Activated CD8-positive, alpha-beta memory T cell treated with anti-CD3 and anti-CD28 coated beads for 1 hour (primary cell): ENCODE measurements at places on chromosomes 7 and 10.

- DNase-seq: no peak
Measured at GRCh38 chr7:5314864-5315263, 32.1 kb downstream of the SLC29A4 start.

DNA sequence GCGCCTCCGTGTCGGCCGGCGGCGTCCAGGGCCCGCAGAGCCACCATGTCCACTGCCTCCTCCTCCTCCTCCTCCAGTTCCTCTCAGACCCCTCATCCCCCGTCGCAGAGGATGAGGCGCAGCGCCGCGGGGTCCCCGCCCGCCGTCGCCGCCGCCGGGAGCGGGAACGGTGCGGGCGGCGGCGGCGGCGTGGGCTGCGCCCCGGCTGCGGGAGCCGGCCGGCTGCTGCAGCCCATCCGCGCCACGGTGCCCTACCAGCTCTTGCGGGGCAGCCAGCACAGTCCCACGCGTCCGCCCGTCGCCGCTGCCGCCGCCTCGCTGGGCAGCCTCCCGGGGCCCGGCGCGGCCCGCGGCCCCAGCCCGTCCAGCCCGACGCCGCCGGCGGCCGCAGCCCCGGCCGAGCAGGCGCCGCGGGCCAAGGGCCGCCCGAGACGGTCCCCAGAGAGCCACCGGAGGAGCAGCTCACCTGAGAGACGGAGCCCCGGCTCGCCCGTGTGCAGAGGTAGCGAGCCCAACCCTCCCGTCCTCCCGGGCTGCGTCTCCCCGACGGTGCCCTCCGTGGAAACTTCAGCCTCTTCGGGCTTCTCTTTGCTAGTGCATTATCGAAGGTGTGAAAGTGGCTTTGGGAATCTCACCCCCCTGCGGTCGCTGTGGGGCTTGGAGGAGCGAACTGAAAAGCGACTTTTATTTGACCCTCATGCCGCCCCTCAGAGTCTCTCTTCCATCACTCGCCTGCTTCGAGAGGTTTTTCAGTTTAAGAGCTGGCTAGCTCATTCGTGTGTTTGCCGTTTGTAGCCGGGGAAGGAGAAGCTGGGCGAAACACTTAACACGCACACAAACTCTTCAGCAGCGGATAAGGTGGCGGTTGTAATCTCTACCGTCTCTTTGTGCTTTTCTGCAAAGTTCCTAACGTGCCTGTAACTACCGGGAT is 975 bp downstream of the GLCCI1 start:
- peak; percentile 28 for DNase-seq

DNA sequence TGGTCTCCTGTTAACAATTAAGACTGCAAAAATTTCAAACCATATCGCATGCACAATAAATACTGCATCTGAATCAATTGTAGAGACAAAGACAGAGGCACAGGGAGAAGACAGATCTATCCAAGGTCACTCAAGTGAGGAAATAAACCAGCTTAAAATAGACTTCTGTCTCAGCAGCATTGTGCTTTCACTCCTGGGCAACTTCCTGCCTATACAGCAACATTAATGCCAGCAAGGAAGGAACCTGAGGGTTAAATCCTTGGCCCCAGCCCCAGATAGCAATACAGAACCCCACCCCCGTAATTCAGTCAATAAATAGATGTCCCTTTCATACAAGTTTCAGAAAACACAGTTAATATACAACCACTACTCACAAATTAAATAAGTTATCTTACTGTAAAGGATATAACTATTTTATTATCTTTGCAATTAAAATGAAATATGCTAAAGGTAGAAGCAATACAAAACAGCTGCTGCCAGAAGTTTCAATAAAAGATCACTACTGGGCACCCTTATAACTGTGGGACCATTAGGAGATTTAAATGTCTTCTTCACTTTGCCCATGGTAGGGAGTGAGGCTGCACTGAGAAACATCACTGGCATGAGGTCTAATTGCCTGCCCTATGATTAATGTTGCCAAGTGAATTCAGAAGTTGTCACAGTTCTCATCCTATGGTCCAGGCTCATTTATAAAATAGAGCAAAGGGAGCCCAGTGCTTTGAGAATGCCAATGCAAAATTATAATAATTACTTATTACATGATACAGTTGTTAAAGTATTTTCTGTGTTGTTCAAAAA is 49.4 kb downstream of the CAV1 start:
- no peak for DNase-seq

GRCh38 chr10:61112771-61113170 is 168.8 kb upstream of the RHOBTB1 start:
- no peak for DNase-seq

DNA sequence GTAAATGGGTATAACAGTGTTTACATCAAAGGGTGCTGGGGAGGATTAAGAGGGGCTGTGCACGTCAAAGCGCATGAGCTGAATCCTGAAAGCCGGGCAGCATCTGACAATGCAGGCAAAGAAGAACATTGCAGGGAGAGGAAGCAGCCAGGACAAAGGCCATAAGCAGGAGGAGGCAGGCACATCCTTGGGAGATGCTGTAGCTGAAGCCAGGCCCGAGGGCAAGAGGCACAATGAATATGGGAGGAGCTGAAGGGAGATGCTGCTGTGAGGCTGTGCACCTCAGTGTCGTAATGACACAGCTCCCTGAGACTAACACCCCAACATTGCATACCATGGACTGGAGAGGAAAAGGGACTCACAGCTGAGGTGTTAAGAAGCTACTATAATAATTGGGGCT is 129.2 kb downstream of the BTAF1 start:
- no peak for DNase-seq

GRCh38 chr10:50648089-50648934 is 24.6 kb upstream of the SGMS1 start:
- DNase-seq: no peak

GRCh38 chr7:114889646-114890285 is 32.1 kb upstream of the MDFIC start:
- DNase-seq: no peak

DNA sequence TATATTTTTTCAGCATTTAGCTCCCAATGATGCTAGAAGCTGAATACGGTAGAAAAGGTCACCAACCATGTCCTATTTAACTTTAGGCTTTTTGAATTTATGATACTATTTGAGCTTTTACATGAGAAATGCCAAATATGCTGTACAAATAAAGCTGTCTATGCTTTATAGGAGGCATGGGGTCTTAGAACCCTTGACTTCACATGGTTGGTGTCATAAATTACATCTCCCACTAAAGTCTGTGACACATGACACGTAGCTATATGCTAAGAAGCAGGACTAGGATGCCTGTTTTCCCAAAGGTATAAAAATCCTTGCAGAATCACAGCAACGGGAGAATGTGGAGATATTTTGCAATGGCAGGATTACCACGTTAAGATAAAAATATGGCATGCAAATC is 960.4 kb downstream of the PCDH15 start:
- DNase-seq: no peak

GRCh38 chr10:28677888-28678686 is 766 bp downstream of the BAMBI start:
- DNase-seq: no peak

GRCh38 chr7:93036807-93037206 is 81.0 kb downstream of the SAMD9 start:
- DNase-seq: no peak

DNA sequence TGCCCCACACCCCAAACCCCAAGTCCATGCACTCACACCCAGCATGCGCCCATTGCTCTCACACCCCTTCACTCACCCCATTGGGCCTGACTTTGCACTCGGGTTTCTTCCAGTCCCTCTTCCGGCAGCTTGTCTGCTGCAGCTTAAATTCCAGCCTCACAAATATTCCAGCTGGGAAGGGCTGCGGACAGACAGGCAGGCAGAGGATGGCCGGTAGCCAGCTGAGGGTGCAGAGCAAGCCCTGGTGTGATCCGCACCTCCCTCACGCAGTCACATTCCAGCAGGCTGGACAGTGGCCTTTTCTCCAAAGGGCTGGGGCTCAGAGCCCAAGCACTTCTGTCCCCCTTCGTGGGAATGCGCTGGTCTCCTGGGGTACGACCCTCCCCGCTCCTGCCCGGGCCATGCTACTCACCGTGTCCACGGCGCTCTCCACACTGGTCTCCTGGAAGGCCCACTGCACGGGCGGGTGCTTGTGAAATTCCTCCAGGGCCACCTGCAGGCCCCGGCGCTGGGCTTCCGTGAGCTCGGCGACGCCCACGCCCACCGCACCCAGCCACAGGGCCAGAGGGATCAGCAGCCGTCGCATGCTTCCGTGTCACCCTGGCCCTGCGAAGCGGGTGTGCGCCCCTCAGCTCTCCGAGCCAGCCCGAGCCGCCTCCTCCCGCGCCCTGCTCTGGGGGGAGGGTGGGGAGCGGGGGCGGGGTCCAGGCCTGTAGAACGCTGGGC is 1.2 kb downstream of the RARRES2 start:
- no peak for DNase-seq

GRCh38 chr7:112579388-112579787 is 98.6 kb downstream of the LSMEM1 start:
- no peak for DNase-seq

- no peak for DNase-seq
Measured at GRCh38 chr7:71661671-71662224, 529.8 kb downstream of the GALNT17 start.

GRCh38 chr10:95487994-95488393 is 73.2 kb downstream of the SORBS1 start:
- no peak for DNase-seq

DNA sequence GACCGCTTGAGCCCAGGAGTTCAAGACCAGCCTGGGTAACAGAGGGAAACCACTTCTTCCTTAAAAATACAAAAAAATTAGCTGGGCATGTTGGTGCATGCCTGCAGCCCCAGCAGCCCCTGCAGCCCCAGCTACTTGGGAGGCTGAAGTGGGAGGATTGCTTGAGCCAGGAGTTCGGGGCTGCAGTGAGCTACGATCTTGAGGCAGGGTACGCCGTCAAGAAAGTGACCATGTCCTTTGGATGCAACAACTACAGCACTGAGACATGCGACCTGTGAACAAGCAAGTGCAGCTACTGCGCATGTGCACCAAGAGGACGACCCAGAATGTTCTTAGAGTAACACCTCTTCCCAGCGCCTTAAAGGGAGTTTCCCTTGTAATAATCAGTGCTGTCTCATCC is 66.6 kb upstream of the ZNF479 start:
- DNase-seq: no peak

GRCh38 chr10:83083831-83084230 is 1055.5 kb upstream of the GHITM start:
- DNase-seq: no peak

GRCh38 chr10:129445436-129446182 is 21.4 kb upstream of the MGMT start:
- DNase-seq: no peak

GRCh38 chr10:4831091-4831490 is 5.1 kb downstream of the AKR1E2 start:
- DNase-seq: no peak

DNA sequence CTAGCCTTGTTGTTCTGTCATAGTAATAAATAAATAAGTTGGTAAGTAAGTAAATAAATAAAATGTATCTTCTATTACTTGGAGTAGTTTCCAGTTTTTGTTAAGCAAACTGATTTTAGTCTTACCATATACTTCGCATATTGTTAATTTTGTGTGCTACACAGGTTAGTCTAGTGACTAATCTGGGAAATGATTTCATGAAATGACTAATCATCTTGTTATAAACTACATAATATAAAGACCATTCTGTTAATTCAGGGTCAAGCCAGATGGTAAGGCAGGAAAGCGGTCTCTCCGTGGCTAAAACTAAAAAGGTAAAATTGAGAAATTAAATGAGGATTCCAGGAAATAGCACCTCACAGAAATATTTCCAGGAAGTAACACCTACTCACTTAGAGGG is 58.5 kb upstream of the FOXP2 start:
- DNase-seq: no peak

DNA sequence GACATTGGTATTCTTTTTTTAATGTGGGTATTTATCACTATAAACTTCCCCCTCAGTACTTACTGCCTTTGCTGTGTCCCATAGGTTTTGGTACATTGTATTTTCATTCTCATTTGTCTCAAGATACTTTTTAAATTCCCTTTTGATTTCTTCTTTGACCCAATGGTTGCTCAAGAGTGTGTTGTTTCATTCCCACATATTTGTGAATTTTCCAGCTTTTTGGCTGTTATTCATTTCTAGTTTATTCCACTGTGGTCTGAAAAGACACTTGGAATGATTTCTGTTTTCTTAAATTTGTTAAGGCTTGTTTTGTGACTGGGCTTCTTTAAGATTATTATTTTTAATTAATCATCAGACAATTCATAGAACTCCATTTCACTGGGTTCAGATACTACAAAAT is 105.0 kb downstream of the EPC1 start:
- no peak for DNase-seq

GRCh38 chr7:2980401-2981102 is 63.1 kb downstream of the CARD11 start:
- DNase-seq: no peak

- no peak for DNase-seq
Measured at GRCh38 chr10:73449113-73449512, 15.8 kb upstream of the MSS51 start.

DNA sequence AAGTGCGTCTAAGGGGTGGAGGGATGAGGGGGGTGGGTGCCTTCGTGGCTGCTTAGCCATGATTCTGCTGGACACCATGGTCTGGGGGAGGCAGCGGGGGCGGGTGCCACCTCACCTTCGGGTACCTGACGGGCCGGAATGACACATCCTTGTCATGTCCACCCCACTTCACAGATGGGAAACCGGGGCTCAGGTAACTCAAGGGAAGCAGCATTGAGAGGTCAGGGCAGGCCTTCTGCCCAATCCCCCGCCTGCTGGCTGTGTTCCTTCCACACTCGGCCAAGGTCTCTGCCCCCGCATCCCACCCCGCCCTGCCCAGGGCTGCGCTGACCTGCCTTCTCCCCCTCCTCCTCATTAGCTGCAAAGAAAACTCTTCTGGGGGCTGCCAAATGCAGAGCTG is 598.0 kb downstream of the PTPRN2 start:
- no peak for DNase-seq

GRCh38 chr7:28748346-28748745 is 209.8 kb downstream of the TRIL start:
- DNase-seq: no peak

DNA sequence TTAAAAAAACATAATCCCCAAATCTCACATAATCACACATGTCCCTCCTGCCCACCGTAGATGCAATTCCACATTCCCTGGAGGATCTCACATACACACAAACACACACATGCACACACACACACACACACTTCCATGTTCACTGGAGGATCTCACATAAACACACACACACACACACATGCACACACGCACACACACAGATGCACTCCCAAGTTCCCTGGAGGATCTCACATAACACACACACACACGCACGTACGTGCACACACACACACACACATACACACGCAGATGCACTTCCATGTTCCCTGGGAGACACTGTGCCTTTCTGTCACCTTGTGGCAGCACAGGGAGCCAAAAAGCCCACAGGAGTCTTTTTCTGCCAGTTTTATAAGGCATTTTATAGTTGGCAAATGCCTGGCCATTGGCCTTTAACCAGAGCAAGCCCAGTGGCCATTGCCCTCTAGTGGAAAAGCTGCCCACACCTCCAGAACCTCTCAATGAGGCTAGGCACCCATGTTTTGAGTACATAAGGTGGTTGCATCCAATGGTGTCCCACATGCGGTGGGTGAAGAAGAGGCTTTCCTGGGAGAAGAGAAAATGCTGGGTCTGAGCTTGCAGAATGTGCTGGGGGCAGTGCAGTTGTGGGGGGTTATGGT is 115.4 kb upstream of the ACBD5 start:
- no peak for DNase-seq
